ENCODE measurements at places on chromosomes 4 and X. TPM values are rescaled to one million over a fixed set of nuclear protein-coding genes. Genes with fewer than 3 reads are reported as not detected.

GRCh38 chr4:140930557-140930956 lies 174.4 kb upstream of the TBC1D9 start:
- no peak for DNase-seq

DNA sequence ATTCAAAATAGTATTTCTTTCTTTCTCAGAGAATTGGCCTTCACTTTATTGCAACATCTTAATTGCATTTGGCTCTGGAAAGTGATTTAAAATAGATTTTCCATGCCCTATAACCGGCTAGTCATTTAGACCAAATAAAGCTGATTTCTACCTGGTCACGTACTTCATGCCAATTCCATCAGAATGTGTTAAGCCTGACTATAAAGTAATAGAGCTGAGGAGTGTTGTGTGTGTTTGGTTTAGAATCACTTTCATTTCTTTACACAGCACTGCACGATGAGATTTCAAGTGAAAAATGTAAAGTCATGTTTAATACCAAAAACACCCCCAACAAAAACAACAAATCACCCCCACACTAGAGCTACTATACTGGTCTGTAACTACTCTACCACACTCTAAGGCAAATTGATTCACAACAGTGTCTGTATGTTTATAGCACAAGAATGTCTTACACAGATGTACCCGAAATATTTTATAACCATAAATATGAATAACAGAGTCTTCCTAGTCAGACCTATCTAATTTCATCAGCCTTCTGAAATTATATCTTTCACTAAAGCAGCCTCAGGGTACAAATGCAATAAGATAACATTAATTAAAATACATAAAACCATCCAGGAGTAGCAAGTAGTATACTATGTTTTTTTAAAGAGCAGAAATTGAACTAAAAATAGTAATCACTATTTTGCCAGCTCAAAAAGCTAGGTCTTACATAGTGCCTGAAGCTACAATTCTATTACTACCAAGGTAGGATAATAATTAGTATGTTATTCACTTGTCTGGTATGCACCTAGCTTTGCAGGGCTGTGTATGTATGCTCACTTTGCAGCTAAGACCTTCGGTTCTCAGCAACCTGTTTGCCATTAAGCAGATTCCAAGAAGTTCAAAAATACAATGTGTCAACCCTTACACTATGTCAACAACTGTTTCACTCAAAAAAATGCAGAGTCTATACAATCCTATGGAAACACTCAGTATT lies 28.4 kb downstream of the APBB2 start:
- DNase-seq: no peak

DNA sequence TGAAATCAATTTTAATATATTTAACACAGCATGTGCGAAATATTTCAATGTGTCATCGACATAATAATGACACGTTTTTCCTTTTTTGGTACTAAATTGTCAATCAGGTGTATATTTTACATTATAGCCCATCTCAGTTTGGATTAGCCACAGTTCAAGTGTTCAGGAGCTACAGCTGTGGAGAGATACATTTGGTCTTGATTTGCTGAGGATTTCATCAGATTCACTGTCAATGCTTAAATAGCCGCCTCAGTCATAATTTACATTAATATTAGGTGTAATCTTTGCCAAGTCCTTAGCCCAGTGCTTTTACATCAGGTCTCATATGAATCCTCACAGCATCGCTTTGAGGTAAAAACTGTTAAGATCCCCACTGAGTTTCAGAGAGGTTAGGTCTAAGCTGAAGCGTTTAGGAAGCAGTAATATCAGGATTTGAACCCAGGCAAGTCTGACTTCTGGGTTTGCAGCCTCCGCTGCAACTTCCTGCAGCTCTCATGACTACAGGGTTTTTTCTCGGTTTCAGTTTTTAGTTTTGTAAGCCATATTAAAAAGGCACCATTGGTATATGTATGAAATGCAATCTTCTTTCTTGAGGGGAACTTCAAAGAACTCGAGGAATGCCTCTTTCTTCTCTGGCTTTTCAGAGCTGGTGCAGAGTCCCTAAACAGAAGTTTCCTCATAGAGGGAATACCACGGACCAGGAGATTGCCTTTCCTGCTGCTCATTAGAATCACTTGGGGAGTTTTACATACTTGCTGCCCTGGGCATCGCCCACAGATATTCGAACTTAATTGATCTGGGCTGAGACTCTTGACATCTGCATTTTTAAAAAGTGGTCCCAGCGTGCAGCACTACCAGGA lies 6.4 kb downstream of the MTM1 start:
- no peak for DNase-seq

- DNase-seq: no peak
Observed at GRCh38 chr4:10120943-10121567, 4.5 kb upstream of the WDR1 start.

GRCh38 chr4:24855741-24856140 lies 57.1 kb downstream of the CCDC149 start:
- no peak for DNase-seq

DNA sequence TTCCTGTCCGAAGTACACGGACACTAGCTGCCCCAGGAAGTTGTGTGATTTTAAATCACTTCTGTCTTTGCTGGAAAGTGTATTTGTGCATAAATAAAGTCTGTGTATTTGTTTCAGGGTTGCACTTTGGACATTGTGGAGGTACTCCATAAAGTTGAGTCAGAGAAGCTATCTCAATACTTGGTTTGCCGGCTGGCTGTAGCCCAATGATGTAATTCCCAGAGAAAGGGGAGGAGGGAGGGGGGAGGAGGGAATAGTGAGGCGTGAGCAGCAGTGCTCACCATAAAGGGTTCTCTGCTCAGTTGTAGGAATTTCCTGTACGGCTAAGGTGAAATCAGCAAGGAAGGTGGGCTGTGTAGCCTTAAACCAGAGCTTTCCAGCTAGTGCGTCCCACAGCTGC lies 7.5 kb downstream of the APEX2 start:
- DNase-seq: no peak

DNA sequence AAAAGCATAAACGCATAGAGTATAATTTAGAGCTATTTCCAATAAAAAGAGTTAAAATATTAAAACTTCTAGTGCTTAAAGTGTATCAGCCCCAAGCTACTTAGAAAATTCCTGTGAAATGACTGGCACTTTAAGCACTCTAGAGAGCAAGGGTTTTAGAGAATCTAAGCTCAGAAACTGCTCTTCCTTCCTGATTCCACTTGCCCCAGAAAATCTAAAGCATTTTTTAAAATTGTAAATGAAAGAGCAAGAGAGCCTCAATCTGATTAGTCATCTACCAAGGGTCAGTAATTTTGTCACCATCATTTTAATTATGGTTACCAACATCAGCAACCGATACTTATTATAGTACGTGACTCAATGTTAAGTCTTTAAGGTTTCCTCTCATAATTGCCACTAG lies 25.0 kb downstream of the CTPS2 start:
- no peak for DNase-seq

- no peak for DNase-seq
Observed at GRCh38 chrX:119721926-119722325, 29.0 kb upstream of the SEPTIN6 start.

DNA sequence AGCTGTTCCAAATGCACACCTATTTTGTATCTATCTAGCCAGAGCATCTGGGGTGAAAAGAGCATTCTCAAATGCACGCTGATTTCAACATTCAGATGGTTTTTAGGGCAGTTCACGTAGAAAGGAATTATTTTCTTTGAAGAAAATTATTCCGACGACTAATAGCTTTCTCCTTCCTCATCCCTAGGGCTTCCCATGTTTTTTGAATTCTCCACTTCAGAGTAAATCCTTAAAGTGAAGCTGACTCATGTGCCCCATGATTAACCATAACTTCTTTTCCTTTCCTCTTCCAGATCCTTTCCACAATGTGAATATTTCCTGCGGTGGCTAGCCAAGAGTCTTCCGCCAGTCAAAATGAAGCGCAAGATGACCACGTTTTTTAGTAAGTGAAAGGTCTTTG lies 86.7 kb upstream of the PDHA1 start:
- DNase-seq: no peak

DNA sequence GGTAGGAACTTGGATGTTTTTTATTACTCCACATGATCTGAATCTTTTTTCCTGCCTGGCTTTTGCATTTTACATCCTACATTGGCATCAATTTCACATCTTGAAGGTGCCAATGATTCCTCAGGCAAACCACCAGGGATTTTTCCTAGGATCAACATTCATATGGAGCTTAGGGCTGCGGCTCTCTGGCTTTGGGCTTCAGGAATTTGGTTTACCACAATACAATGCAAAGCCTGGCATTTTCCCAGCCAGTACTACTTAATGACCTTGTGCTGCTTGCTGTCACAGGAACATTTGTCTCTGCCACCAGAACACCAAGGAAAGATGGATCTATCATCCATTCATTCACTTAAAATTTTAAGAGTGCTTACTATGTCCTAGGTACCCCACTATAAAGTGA lies 180.7 kb downstream of the PDGFC start:
- DNase-seq: peak; percentile 41

DNA sequence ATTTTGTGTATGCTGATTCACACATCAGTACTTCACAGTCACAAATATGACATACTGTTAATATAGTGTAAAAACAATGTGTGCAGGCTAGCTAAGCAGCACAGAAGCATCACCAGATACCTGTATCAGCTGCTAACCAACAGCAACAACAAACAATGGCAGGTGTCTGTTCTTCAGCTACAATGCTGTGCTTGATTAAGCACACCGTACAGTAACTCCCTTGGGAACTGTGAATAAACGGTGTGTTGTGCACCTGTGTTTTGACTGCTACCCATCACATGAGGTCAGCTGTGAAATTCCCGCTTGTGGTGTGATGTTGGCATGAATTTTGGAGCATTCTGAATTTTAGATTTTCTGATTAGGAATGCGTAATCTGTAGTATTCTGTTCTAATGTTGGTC lies 379.7 kb upstream of the FAT1 start:
- no peak for DNase-seq

DNA sequence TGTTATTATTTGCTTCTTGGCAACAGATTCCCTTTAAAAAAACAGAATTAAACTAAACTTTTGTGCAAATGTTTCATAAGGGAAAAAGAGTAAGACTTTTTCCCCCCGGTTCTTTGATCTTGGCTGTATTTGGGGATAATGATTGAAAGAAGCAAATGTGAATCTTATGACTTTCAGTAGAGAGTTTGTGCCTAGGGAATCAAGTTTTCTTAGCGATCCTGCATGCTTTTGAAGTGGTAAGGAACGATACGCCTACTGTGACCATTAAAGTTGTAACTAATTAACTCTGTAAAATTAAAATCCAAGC lies 9.0 kb downstream of the ATP10D start:
- no peak for DNase-seq

GRCh38 chrX:40735325-40736169 lies at the start of gene MED14:
TSS of gene MED14 (minus strand) at chrX:40735542. CDS start at chrX:40735412, 130 bp downstream.
- peak; percentile 69 for DNase-seq

GRCh38 chrX:129843209-129843458 lies 552 bp downstream of the ZDHHC9 start:
- no peak for DNase-seq

DNA sequence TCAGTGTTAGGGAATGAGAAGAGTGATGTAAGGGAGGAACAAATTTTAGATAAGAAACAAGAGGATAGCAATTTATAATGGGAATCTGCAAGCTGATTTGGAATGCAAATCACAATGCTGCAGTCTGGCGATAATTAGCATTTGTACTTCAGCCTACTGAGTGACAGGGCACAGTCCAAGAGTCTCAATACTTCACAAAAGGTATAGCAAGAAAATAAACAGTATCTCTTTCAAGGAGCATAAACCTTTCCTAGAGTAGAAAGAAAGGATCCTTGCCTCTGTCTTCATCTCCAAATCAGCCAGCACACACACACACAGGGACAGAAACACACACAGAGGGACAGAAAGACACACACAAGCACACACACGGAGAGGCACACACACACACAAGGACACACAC lies 1.1 kb upstream of the GPM6A start:
- DNase-seq: no peak

DNA sequence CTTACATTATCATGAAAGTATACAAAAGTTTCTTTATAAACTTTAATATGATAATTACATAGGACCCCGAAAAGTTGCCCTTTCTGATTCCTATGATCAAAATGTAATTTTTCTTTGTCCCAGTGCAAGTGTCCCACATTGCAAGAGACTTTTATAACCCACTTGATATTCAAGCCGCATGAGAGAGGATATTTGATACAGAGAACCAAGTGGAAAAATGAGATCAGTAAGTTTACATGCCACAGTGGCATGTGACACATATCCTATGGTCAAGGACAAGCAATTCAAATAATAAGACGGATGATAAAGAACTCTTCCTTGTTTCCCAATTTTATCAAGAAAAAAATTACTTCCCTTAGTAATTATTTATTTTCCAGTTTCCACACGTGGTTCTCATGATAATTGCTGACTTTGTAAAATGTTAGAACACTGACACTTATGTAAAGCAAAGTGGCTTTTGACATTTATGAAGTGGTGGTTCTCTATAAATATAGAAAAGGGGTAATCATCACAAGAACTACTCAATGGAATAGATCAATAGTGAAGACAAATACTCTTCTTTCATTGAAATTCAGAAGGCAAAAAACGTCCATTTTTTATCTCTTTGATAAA lies 273.7 kb upstream of the NOCT start:
- no peak for DNase-seq

GRCh38 chr4:1627417-1628313 lies 56.4 kb downstream of the FAM53A start:
- DNase-seq: no peak

- DNase-seq: no peak
Observed at GRCh38 chr4:78707793-78708192, 68.4 kb upstream of the BMP2K start.

DNA sequence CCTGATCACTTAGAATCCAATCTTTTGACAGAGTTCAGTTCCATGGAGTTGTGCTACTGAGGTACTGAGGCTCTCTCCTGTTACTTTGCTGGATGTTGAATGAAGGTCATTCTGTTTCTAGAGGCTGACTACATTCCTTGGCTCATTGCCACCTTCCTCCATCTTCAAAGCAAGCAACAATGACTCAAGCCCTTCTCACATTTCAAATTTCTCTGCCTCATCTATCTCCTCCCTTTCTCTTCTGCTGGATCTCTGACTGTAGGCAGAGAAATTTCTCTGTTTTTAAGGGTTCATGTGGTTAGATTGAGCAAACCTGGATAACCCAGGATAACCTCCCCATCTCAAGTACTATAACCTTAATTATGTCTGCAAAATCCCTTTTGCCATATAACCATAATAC lies 775.4 kb downstream of the STPG2 start:
- no peak for DNase-seq

GRCh38 chr4:110310795-110311194 lies 112.4 kb upstream of the ELOVL6 start:
- no peak for DNase-seq

- no peak for DNase-seq
Observed at GRCh38 chrX:111581086-111581485, 69.6 kb downstream of the SERTM2 start.

GRCh38 chrX:71609095-71609750 lies 9.1 kb downstream of the CXCR3 start:
- DNase-seq: no peak

The ZNF275 gene
- 8.3 TPM for total RNA-seq

The PRDM8 gene
- 5.9 TPM for total RNA-seq

The ATP8A1 gene
- total RNA-seq: 12.2 TPM

The MAGEA10 gene
- not detected for total RNA-seq

The RBM46 gene
- not detected for total RNA-seq

The TMEM271 gene
- not detected for total RNA-seq

The STATH gene
- total RNA-seq: not detected

The CT45A1 gene
- not detected for total RNA-seq

The DMD gene
- total RNA-seq: 65.2 TPM

The GYPB gene
- not detected for total RNA-seq

The FGA gene
- not detected for total RNA-seq

The PCDH10 gene
- total RNA-seq: not detected
